ENCODE measurements at places on chromosomes 5 and 9.
A peak's percentile ranks its signal among the peaks of the same experiment; 100 is the strongest.

- H3K4me1 ChIP-seq: no peaks in the 10 kb centered on the region
- H3K27ac ChIP-seq: no peak overlapping the region
- DNase-seq: no peak
- no peaks in the 10 kb centered on the region for H3K27me3 ChIP-seq
- no peak overlapping the region for H3K4me3 ChIP-seq
These were observed 58.4 kb upstream of the NUDT12 start for GRCh38 chr5:103620851-103621547.

- H3K27me3 ChIP-seq: no peaks in the 10 kb centered on the region
- H3K27ac ChIP-seq: no peak overlapping the region
- H3K4me3 ChIP-seq: no peak overlapping the region
- peaks cover 11% of the 10 kb centered on the region for H3K36me3 ChIP-seq
- no peak for DNase-seq
These were observed 347.3 kb downstream of the KDM4C start for GRCh38 chr9:7105095-7105494.

DNA sequence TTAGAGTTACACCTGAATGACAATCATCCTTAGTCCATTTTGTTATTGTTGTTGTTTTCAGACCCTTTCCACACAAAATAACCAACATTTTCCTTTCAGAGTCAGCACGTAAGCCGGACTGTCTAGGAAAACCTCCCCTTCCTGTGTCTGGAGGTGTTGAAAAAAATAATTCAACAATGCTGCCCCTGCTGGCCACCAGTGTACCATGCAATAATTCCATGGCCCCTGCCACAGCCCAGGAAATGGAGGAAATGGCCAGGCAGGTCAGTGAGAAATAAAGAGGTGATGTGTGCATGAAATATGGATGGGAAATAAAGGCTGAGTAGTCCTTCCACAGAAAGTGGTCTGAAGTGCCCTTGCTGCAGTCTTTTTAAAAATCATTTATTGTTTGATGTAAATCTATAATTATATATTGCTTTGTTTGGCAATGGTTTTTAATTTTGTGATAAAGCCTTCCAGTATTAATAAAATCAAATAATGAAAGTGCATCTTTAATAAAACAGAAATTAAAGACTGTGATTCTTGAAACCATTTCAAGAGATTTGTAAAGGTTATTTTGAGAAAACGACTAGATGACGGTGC, 152.8 kb upstream of the PAPPA start:
- H3K27ac ChIP-seq: no peak overlapping the region
- H3K4me1 ChIP-seq: no peaks in the 10 kb centered on the region
- no peaks in the 10 kb centered on the region for H3K27me3 ChIP-seq
- DNase-seq: no peak
- H3K4me3 ChIP-seq: no peak overlapping the region

GRCh38 chr9:107242073-107243030, 40.7 kb upstream of the RAD23B start:
- H3K27me3 ChIP-seq: no peaks in the 10 kb centered on the region
- H3K36me3 ChIP-seq: no peaks in the 10 kb centered on the region
- H3K4me3 ChIP-seq: no peak overlapping the region
- peaks cover 6% of the 10 kb centered on the region for H3K4me1 ChIP-seq
- no peak for DNase-seq

- no peak overlapping the region for H3K4me3 ChIP-seq
- no peaks in the 10 kb centered on the region for H3K36me3 ChIP-seq
- no peak overlapping the region for H3K27ac ChIP-seq
- no peaks in the 10 kb centered on the region for H3K27me3 ChIP-seq
These were observed 228.2 kb downstream of the GRIA1 start for GRCh38 chr5:153718713-153719112.

- no peaks in the 10 kb centered on the region for H3K27me3 ChIP-seq
- no peaks in the 10 kb centered on the region for H3K4me1 ChIP-seq
- no peaks in the 10 kb centered on the region for H3K36me3 ChIP-seq
These were observed 43.7 kb upstream of the ANGPTL2 start for GRCh38 chr9:127166111-127166510.

DNA sequence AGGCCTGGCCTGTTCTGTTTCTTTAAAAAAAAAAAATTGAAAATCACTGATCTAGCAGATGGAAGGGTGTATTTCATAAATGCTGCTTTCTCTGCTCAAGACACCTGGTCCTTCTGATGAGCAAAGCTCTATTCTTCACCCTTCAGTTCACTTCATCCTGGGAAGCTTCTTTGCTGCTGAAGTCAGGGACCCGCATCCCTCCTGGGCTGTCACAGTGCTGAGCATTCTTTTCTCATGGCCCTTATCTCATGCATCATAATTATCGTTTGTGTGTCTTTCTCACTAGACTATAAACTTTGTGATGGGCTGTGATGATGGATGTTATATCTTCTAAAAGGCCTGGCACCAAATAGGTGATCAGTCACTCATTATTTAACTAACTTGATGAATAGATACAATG, 461.0 kb downstream of the GADD45G start:
- no peak for DNase-seq
- H3K4me3 ChIP-seq: no peak overlapping the region

DNA sequence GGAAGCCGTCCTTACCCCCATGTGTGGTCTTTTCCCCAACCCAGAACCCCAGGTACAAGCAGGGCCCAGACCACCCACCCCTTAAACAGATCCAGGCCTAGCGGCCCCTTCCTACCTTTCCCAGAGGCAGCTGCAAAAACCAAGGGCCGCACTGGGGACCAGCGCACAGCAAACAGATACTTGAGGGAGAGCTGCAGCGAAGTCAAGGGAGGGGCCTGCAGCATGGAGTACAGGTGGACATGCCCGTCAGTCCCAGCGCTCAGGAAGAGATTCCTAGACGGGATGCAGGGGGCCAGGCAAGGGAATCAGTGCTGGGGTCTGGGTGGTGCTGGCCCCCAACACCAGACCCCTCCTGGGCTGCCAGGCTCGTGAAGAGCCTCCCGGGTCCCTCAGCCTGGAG, 22.5 kb downstream of the DYNC2I2 start:
- H3K4me1 ChIP-seq: no peaks in the 10 kb centered on the region
- H3K27ac ChIP-seq: no peak overlapping the region
- H3K27me3 ChIP-seq: no peaks in the 10 kb centered on the region
- peaks cover 26% of the 10 kb centered on the region for H3K36me3 ChIP-seq
- H3K4me3 ChIP-seq: no peak overlapping the region

DNA sequence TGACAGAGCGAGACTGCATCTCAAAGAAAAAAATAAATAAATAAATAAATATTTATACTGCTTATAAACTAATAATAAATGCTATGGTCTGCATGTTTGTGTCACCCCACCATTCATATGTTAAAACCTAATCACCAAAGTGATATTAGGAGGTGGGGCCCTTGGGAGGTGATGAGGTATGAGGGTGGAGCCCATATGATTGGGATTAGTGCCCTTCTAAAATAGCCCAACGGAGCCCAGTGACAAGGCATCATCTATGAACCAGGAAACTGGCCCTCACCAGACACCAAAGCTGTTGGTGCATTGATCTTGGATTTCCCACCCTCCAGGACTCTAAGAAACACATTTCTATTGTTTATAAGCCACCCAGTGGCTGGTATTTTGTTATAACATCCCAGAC, 5.1 kb downstream of the FXN start:
- peaks cover 6% of the 10 kb centered on the region for H3K4me1 ChIP-seq
- no peak overlapping the region for H3K4me3 ChIP-seq
- no peaks in the 10 kb centered on the region for H3K36me3 ChIP-seq

GRCh38 chr5:76641514-76642120, 18.4 kb upstream of the F2RL2 start:
- no peak overlapping the region for H3K27ac ChIP-seq
- no peaks in the 10 kb centered on the region for H3K27me3 ChIP-seq
- peaks cover 16% of the 10 kb centered on the region for H3K36me3 ChIP-seq
- peak; percentile 36 for DNase-seq
- no peaks in the 10 kb centered on the region for H3K4me1 ChIP-seq

DNA sequence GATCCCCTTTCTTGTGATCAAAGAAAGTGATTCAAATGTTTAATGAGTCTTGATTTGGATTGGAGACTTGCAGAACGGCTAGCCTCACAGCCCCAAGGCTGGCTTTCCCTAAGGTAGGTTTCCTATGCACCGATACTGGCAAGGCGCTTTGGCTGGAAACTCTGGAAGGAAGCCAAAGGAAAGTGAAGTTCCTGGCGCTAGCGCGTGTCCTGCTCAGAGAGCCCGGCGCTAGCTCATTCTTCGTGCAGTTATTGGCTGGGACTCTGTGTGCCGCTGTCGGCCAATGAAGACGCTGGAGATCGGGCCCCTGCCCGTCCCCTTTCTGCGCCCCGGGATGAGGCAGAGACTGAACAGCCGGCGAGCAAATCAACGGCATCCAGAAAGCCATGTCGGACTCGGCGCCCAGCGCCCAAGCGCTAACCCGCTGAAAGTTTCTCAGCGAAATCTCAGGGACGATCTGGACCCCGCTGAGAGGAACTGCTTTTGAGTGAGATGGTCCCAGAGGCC, at the start of gene PCDHGC3:
Gene PCDHGC3 (plus strand): TSS at position 342 of the 507 bp plus-strand sequence. CDS start 151 bp downstream, at position 493.
- no peak for DNase-seq
- H3K4me3 ChIP-seq: peak within 1 kb of the TSS; percentile 39
- H3K4me1 ChIP-seq: peaks cover 11% of the 10 kb centered on the region
- no peaks in the 10 kb centered on the region for H3K36me3 ChIP-seq
